Stimulated activated naive B cell treated with anti-CD40 and anti-IgM and Interleukin-4, amounts not matched to agents 10 μg/mL and 1 μg/mL and 100 μg/mL, for 72 hours (primary cell): ENCODE measurements at places on chromosomes 2 and 18.

DNA sequence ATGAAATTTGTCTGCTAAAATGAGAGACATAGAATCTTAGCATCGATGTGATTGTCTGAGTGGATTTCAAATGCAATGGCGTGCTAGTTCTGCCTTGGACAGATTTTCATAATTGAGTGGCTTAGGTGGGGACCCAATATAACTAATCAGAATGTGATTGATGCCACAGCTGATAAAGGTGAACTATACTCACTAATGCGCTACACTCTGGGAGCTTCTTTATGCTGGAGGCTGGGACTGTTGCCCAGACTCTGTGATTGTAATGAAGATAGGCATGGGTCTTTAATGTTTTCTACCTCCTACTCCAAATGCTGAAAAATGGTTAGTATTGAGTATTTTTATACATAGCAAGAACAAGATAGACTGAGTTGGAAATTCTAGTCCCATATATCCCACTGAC lies 339.5 kb upstream of the SLC39A10 start:
- no peaks in the 10 kb centered on the region for H3K36me3 ChIP-seq
- H3K27me3 ChIP-seq: no peaks in the 10 kb centered on the region
- H3K4me3 ChIP-seq: no peak overlapping the region
- no peaks in the 10 kb centered on the region for H3K4me1 ChIP-seq
- no peak overlapping the region for H3K27ac ChIP-seq

DNA sequence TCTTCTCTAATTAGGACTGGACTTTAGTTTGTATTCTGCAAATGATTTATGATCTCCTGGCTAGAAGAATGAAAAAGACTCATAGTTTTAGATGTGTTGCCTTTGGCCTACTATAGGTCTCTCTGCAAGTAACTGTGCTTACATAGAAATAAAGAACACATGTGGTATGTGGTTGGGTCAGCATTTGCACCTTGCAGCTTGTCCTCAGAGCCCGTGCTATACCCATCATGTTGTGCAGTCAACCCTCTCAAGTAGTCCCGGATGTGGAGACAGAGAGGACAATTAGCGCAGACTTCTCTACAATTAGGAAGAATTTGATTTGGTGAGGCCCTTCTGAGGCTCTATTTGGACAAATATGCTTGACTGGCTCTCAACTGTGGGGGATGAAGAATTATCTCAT lies 203.7 kb upstream of the ITGA4 start:
- H3K4me3 ChIP-seq: no peak overlapping the region
- DNase-seq: no peak
- H3K4me1 ChIP-seq: peaks cover 10% of the 10 kb centered on the region
- no peak overlapping the region for H3K27ac ChIP-seq

DNA sequence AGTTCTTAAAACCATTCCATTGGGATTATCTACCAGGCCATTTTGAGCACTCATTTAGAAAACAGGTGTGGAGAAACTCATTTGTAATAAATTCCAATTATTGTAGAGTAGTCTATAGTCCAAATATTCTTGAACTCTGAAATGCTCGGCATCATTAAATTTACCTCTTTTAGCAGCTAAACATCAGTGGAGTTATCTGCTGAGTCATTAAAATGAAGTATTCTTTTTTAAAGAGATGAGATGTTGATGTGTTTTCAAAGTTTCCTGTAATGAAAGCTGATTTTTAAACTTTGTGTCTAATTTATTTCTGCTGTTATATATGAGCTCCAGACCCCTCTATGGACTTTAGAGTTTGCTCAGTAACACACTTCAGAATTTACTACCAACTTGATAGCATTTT lies 1635.2 kb downstream of the SUCLG1 start:
- no peak overlapping the region for H3K4me3 ChIP-seq
- DNase-seq: no peak
- H3K36me3 ChIP-seq: no peaks in the 10 kb centered on the region
- H3K27ac ChIP-seq: no peak overlapping the region

- peaks cover 4% of the 10 kb centered on the region for H3K27me3 ChIP-seq
- peaks cover 46% of the 10 kb centered on the region for H3K4me1 ChIP-seq
- H3K36me3 ChIP-seq: no peaks in the 10 kb centered on the region
- no peak for DNase-seq
- H3K4me3 ChIP-seq: no peak overlapping the region
Measured at GRCh38 chr2:27077231-27077630, 1.2 kb upstream of the EMILIN1 start.

DNA sequence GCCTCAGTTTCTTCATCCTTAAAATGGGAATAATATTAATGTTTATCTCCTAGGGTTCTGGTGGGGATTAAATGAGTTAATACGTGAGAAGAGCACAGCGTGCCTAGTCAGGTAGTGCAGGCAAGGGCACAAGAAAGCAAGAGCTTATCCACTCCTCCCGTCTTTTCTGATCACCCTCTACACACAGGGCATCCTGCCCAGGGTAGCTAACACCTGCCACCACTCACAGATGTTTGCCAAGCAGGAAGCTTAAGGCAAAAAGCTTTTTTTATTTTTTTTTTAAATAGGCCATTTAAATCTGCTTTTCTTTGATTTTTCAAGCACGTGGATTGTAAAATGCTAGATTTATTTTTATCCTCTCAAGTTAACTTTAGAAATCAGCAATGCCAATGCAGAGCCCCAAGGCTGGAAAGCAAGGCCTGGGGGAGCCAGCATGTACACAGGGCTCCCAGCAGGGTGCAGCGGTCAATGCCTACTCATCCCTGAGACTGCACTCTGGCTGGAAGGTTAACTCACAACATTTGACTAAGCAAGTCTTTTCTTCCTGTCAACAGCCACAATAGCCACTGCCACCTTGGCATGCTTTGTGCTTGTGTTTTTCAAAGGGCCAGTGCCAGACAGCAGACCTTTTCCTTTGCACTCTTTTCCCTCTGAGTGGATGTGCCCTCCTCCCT lies 86.5 kb upstream of the ACAA2 start:
- H3K27me3 ChIP-seq: peaks cover 9% of the 10 kb centered on the region
- H3K4me1 ChIP-seq: no peaks in the 10 kb centered on the region
- no peak for DNase-seq

DNA sequence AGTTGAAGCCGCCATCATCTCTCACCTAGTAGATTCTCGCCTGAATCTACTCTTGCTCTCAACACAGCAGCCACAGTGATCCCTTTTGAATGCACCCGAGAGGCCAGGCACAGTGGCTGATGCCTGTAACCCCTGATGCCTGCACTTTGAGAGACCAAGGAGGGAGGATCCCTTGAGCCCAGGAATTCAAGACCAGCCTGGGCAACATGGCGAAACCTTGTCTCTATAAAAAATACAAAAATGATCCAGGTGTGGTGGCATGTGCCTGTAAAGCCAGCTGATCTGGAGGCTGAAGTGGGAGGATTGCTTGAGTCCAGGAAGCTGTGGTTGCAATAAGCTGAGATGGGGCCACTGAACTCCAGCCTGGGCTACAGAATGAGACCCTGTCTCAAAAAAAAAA lies 60.3 kb upstream of the EML4 start:
- DNase-seq: no peak
- H3K27me3 ChIP-seq: no peaks in the 10 kb centered on the region

DNA sequence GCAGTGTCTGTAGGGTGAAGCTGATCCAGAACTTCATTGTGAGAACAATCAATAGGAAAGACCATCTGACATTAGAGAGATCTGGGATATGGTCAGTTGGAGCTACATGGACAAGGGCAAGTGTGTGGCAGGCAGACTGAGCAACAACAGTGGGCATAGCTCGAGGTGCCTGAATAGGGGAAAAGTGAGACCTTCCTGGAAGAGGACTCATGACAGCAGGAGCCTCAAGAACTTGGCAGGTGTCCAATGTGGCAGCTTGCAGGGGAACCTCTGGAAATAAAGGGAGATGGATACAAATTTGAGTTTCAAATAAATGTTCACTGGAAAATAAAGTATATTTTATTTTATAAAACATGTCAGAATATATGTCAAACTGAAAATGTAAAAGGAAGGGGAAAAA lies 117.9 kb downstream of the TANC1 start:
- H3K36me3 ChIP-seq: no peaks in the 10 kb centered on the region
- peaks cover 22% of the 10 kb centered on the region for H3K4me1 ChIP-seq
- no peaks in the 10 kb centered on the region for H3K27me3 ChIP-seq
- no peak for DNase-seq

GRCh38 chr18:22182884-22183697 lies 13.7 kb downstream of the GATA6 start:
- H3K36me3 ChIP-seq: no peaks in the 10 kb centered on the region
- H3K27ac ChIP-seq: no peak overlapping the region
- H3K27me3 ChIP-seq: peaks cover 8% of the 10 kb centered on the region
- H3K4me3 ChIP-seq: no peak overlapping the region
- H3K4me1 ChIP-seq: no peaks in the 10 kb centered on the region
- DNase-seq: no peak

- no peaks in the 10 kb centered on the region for H3K36me3 ChIP-seq
- no peaks in the 10 kb centered on the region for H3K4me1 ChIP-seq
- no peak overlapping the region for H3K27ac ChIP-seq
- no peak for DNase-seq
- no peaks in the 10 kb centered on the region for H3K27me3 ChIP-seq
Measured at GRCh38 chr2:40725950-40726349, 274.1 kb upstream of the SLC8A1 start.

- H3K36me3 ChIP-seq: no peaks in the 10 kb centered on the region
- no peak overlapping the region for H3K27ac ChIP-seq
- no peaks in the 10 kb centered on the region for H3K27me3 ChIP-seq
- H3K4me1 ChIP-seq: peaks cover 16% of the 10 kb centered on the region
Measured at GRCh38 chr18:79806976-79807841, 9.5 kb downstream of the KCNG2 start.

DNA sequence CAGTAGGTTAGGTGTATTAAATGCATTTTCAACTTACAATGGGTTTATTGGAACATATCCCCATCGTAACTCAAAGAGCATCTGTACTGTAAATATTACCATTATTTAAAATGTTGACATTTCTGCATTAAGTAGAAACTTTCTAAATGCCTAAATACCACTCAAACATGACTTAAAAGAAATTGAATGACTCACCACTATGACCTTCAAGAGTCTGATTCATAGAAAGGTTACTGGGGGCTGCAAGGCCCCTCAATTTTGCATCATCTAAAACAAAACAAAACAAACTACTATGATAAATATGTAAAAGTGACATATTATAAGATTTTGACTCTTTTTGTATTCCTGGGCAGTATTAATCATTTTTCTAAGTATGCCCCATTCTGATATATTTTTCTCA lies 7.6 kb downstream of the WDR35 start:
- no peak overlapping the region for H3K4me3 ChIP-seq
- no peaks in the 10 kb centered on the region for H3K27me3 ChIP-seq
- peaks cover 15% of the 10 kb centered on the region for H3K36me3 ChIP-seq
- H3K27ac ChIP-seq: no peak overlapping the region
- DNase-seq: no peak
- H3K4me1 ChIP-seq: no peaks in the 10 kb centered on the region

DNA sequence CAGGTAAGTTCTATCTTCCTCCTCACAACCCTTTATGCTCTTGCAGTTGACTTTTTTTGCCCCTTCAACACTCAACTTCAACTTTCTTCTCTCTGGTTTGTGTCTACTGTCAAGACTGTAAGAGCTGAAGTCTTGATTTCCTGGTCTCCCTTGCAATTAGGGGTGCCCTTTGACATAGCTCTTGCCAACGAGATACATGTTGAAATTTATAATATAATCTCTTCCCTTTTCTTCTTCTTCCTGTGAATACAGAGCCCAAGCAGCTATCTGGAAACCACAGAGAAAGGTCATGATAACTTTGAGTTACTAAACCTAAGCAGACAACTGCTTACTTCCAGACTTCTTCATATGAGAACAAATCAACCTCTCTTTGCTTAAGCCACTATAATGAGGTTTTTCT lies 163.5 kb downstream of the MC4R start:
- DNase-seq: no peak
- no peak overlapping the region for H3K4me3 ChIP-seq
- no peak overlapping the region for H3K27ac ChIP-seq
- no peaks in the 10 kb centered on the region for H3K36me3 ChIP-seq
